ENCODE measurements at places on chromosomes 12 and 14.

- DNase-seq, result no peak
Measured at GRCh38 chr12:42326541-42327226, 717 bp downstream of the PPHLN1 start.

DNA sequence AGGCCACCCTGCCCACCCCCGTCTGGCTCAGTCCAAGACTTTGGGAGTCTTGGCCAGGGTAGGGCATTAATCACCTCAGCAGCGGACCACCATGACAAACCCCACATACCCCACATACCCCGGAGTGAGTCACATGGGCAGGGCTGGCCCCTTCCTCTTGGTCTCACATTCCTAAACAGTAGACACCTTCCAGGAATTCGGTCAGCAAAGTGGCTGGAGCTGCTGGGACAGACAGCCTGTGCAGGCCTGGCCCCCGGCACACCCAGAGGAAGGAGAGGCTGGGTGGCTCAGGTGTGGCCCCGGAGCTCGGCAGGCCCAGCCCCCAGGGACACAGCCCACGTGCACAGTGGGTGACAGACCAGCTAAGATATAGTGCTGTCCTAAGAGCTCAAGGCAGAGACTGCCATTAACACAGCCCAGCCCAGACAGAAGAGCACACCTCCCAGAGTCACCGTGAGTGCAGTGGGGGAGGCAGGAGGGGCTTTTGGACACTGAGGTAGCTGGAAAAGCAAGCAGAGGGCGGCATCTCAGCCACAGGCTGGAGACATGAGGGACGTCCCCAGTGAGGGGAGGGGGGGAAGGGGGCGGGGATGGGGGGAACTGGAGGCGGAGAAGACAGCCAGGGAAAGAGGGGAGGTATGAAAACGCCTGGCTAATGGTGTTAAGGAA, 24.0 kb downstream of the CCDC85C start:
- DNase-seq, result no peak

DNA sequence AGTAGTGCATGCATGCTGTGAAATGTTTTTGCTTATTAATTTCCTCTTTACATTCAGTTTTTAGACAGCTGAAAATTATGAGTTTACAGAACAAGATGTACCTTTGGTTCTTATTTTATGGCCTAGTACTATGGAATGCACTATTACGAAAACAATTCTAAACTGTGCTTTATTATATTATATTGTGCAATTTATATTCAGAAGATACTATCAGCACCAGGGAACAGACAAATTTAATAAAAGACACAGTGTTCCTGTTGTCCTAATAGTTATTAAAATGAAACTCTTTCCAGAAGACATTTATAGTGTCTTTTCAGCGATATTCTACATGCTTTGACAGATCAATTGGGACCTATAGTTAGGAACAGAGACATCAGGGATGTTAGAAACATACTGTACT, 427.3 kb downstream of the BTG1 start:
- DNase-seq, result no peak

GRCh38 chr14:65594153-65594881, 181.8 kb downstream of the FUT8 start:
- DNase-seq, result no peak

GRCh38 chr12:32897281-32897610, 669 bp upstream of the PKP2 start:
- no peak for DNase-seq

GRCh38 chr14:104321802-104322130, 183.4 kb downstream of the KIF26A start:
- no peak for DNase-seq

GRCh38 chr12:42373669-42374068, 47.7 kb downstream of the PPHLN1 start:
- no peak for DNase-seq

DNA sequence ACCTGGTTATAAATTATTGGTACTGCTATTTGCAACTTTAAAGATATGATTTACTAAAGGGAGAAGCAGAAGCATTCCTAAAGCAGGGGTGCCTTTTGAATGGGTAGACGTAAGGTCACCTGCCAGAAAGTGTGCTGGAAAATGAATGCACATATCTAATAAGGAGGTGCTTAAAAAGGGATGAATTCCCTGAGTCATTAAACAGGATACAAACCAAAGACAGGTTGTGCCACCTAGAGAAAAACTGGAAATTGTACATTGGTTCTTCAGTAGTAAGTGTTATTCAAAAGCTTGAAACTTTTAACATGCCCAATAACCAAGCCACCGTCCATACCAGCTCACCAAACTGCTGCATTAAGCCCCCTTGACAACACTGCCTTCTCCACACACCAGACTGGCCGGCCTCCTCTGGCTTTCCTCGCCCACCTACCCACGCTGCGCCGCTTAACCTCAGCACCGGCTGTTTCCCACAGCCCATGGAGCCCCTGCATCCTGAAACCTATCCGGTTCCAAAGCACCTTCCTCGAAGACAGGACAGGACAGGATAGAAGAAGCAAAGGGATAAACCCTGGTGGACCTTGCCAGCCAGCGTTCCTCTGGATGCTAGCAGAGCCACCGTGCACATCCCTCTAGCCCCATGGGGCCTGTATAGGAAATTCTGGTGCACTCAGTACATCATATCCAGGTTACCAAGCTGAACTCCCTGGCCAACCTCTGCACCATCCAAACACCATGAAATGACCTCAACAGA, 201.5 kb upstream of the CAND1 start:
- no peak for DNase-seq

DNA sequence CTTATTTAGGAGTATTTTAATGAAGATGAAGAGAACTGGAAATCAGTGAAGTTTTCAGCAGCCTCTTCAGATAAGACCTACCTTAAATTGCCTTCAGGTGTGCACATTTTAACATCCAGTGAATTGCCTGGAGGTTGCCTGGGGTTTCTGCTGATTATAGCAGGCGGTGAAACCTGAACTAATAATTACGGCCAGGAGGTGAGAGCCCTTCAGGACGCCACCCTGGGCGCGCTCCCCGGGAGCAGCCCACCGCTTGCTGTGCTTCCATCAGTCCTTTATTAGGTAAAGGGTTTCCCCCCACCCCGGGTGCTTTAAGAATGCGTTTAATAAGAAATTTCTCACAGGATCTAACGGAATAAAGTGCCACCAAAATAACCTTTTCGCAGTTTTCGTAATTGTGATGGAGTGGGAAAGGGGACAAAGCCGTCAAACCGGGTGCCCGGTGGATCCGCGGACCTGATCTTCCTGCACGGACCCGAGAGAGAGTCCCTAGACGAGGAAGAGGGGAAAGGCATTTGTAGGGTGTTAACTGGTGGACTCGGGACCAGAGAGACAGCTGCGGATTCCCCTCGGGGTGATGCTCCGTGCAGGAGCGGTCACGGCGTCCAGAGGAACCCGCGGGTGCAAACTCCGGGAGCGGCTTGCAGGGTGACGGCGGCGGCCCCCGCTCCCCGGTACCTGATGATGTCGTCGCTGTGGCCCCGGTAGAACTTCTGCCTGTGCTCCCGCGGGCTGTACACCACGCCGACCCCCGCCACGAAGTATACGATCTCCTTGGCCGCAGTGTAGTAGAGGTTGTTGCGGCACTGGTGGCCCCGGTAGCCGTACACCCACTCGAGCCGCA, 902 bp downstream of the EML5 start:
- DNase-seq, result no peak

- DNase-seq, result no peak
Measured at GRCh38 chr14:75626863-75627262, 33.8 kb downstream of the ERG28 start.

DNA sequence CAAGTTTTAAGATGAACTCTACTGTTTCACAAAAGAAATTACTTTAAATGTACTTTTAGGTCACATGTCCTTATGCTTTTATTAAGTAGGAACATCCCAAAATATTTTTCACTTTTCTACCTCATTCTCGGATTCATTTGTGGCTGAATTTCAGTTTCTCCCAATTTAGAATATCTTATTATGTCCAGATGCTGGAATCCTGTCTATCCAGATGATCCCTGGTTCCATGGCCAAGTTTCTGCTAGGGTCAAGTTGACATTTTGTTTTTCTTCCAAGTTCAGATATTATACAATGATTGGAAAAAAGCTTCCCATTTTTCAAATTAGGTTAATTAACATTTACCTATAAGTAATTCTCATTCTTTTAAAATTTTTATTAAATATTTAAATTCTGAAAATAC, 181.8 kb upstream of the SLC16A7 start:
- no peak for DNase-seq

GRCh38 chr12:120292411-120292660, 633 bp upstream of the RNU4-2 start:
- DNase-seq, result no peak
